Erythroblast (primary cell): ENCODE measurements at places on chromosomes 2 and 18.

- no peak for DNase-seq
Measured at GRCh38 chr2:239495791-239496233, 95.0 kb upstream of the HDAC4 start.

DNA sequence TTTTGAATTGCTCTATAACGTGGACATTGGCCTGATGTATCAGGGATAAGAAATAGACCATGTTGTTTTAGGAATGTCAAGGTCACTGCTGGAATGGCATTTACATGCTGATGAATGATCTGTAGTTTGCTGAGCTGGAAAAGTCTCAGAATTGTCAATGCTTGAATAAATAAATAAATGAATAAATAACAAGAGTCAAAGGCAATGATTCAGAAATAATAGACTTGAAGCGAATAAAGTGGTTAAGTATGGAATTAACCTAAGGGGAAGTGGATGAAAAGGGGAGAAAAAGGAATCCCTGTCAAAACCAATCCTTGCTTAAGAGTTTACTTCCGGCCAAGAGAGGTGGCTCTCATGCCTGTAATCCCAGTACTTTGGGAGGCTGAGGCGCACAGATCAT, 1620.0 kb downstream of the SUCLG1 start:
- DNase-seq = no peak

- DNase-seq = no peak
Measured at GRCh38 chr18:44187090-44187489, 493.6 kb upstream of the SETBP1 start.

- no peak for DNase-seq
Measured at GRCh38 chr2:235661952-235662351, 168.1 kb downstream of the AGAP1 start.

DNA sequence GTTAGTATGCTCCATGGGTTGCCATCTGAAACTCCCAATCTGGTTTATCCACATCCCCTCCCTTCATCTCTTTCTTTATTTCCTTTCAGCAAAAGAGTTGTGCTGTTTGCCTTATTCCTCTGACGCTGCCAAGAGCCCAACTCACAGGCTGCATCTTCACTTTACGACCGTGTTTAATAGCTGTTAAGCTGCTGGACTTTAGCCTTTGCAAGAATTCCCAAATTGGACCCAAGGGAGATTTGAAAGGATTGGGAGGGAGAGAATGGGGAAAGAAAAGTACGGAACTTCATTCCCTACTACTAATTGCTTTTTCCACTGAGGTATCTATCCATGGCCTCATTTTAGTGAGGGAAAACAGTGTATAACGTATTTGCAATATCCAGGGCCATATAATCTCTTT, 263.4 kb upstream of the MEIS1 start:
- no peak for DNase-seq

DNA sequence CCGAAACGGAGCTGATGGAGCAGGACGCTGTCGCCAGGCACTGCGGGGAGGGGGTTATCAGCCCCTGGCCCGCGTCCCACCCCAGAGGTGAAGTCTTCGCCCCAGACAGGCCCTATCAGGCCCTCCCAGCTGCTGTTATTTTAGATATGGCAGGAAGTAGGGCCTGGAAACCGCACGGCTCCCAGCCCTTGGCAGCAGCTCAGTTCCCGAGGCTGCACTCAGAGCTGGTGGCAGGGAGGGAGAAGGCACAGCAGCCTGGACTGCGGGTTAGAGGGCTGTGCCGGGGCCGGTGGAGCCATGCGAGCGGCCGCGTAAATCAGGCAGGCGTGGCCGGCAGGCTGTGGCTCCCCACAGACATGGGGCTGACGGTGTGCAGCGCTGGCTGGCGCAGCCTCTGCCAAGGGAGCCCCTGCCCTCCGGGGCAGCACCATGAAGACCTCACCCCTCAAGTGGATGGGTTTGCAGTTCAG, 111.4 kb downstream of the NFATC1 start:
- peak; percentile 98 for DNase-seq

GRCh38 chr2:3387011-3387410, 7.5 kb downstream of the TRAPPC12 start:
- DNase-seq = no peak

- DNase-seq = no peak
Measured at GRCh38 chr2:205273627-205274026, 408.7 kb upstream of the NRP2 start.

DNA sequence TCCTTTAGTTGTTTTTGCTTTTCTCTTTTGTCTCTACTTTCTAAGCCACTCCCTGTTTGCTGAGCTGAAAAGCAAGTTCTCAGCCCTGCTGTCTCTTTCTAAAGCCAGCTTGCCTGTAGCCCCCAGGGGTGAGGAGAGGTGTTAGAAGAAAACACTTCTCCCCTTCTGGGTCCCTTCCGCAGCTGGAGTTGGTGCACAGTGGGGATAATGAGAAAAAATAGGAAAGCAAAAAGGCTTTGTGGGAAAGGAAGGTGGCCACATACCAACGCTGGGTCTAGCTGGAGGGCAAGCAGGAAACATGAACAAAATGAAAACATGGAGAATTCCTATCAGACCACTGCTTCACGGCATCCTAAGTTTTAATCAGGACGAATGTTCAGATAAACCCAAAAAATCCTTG, 15.5 kb upstream of the SLC20A1 start:
- DNase-seq = no peak

GRCh38 chr2:881204-881918, 69.3 kb upstream of the SNTG2 start:
- no peak for DNase-seq

GRCh38 chr2:201906777-201907562, 100.6 kb downstream of the CDK15 start:
- DNase-seq = peak; percentile 36

DNA sequence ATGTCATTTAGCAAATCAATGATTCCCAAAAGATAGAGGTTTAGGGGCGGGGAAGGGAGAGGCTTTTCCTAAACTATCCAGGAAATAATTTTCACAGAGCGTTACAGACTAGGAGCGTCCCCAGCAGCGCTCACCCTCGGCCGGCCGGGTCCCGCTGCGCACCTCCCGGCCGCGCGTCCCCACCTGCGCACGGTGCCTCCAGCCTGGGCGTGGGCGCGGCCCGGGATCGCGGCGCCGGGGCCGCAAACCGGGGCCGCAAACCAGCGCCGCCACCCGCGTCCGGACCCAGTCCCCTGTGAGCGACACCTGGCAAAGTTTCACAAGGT, 684 bp upstream of the ZCCHC2 start:
- no peak for DNase-seq

DNA sequence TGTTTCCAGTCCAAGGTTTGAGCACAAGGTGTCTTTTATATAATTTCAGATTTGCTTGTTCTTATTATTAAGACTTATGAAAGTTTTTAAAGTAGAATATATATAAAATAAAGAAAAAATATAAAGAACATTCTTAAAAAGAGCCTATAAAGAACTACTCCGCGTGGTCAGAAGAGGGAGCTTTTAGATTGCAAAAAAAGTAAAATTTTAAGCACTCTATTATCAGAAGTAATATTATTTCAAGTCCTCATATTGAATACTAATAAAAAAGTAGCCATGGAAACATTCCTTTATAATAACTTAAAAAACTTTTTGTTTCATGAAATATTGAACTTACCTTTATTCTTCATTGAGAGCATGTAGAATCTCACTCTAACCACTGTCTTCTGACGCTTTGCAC, 51.4 kb downstream of the LINC00305 start:
- no peak for DNase-seq
